ENCODE measurements at places on chromosomes 11 and 22. TPM values are rescaled to one million over a fixed set of nuclear protein-coding genes. Genes with fewer than 3 reads are reported as not detected.
A peak's percentile ranks its signal among the peaks of the same experiment; 100 is the strongest.

The GSTT2 gene
- not detected for total RNA-seq

- DNase-seq: no peak
Measured at GRCh38 chr11:8532475-8532874, 61.6 kb downstream of the STK33 start.

DNA sequence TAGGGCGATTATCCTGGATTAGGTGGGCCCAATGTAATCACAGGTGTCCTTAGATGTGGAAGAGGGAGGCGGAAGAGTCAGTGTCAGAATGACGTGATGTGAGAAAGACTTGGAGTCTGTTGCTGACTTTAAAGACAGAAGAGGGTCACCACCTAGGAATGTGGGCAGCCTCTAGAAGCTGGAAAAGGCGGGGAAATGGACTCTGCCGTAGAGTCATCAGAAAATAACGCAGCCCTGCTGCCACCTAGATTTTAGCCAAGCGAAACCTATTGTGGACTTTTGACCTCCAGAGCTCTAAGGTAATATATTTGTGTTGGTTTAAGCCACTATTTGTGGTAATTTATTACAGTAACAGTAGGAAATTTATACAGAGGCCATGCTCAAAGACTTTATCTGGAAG, 4.8 kb downstream of the DDX10 start:
- no peak for DNase-seq

DNA sequence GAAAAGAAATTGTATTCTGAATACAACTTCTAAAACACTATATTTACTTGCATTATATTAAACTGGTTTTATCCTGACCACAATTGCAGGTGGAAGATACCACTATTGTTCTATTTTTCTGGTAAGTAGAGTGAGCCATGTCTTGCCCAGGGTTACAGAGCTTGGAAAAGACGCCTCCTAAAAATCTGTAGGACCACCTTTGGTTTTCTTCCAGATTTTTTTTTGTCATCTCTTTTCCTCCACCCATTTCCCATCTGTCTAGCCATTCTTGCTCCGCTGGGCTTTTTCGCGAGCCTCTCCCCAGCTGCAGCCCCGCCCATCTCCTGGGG, 294 bp upstream of the MTMR3 start:
- no peak for DNase-seq

GRCh38 chr11:8095371-8095770, 14.4 kb downstream of the TUB start:
- peak; percentile 69 for DNase-seq

The TCN1 gene
- total RNA-seq: 2.6 TPM

DNA sequence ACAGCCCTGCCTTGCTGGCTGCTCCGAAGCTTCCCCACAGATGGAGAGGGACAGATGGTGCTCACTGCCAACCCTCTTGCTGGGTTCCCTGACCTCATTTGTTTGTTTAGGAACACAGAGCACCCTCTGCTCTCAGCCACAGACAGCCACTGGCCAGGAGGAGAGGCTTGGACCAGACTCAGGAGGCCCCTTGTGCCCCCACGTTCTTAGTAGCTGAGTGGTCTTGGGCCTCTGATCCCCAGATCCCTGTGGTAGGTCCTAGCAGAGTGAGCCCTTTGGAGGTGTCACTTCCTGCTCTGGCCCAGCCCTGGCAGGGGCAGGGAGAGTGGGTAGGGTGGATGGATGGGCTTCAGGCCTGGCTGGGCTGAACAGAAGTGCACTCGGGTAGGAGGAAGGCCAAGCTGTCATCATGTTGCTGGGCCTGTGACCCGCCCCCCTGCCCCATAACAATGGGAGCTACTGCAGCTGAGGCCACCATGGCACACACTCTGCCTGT, 84.0 kb downstream of the DHCR7 start:
- no peak for DNase-seq

GRCh38 chr11:128593281-128593680, 5.9 kb upstream of the ETS1 start:
- no peak for DNase-seq

The MB gene
- not detected for total RNA-seq

The CCDC179 gene
- total RNA-seq: not detected

- DNase-seq: no peak
Measured at GRCh38 chr11:122811721-122812120, 26.6 kb upstream of the CRTAM start.

- peak; percentile 67 for DNase-seq
Measured at GRCh38 chr11:74001822-74002286, 7.0 kb downstream of the UCP3 start.

DNA sequence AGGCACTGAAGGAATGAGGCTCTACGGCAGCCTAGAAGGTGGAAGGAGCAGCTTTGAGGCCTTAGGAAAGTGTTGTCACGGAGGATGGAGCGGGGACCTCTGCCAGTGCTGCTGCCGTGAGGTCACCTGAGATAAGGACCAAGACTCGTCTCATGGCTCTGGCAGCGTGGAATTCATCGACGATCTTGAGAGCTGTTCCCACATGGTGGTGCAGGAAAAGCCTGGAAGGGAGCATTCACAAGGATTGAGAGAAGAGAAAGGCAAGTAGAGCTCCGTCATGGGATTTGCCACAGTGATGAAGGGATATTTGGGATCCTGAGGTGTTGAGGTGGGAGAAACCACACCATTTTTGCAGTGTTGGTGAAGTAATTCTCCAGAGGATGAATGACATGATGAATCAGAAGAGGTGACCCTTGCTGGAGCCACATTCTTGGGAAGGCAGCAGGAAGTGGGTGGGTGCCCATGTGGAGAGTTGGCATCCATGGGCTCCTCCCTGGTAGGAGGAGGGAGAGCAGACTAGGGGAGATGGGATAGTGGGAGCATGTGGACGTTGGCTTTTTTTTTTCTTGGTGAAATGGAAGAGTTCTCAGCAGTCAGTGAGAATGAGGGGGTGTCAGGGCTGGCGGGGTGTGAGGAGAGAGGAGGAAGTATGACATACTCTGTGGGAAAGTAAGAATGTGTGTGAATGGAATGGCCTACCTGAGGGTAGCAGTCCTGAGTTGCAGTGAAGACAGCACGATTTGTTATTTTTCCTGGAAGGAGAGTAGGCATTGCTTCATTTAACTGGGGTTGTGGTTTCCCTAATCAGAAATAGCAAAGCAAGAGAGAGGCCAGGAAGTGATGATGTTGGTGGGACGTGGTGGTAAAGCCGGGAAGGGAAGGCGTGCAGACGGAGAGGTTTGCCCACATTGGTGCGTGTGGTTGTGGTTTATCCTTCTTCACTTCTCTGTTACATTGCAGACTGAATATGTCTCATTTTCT, 11.1 kb downstream of the PPP6R3 start:
- peak; percentile 43 for DNase-seq

DNA sequence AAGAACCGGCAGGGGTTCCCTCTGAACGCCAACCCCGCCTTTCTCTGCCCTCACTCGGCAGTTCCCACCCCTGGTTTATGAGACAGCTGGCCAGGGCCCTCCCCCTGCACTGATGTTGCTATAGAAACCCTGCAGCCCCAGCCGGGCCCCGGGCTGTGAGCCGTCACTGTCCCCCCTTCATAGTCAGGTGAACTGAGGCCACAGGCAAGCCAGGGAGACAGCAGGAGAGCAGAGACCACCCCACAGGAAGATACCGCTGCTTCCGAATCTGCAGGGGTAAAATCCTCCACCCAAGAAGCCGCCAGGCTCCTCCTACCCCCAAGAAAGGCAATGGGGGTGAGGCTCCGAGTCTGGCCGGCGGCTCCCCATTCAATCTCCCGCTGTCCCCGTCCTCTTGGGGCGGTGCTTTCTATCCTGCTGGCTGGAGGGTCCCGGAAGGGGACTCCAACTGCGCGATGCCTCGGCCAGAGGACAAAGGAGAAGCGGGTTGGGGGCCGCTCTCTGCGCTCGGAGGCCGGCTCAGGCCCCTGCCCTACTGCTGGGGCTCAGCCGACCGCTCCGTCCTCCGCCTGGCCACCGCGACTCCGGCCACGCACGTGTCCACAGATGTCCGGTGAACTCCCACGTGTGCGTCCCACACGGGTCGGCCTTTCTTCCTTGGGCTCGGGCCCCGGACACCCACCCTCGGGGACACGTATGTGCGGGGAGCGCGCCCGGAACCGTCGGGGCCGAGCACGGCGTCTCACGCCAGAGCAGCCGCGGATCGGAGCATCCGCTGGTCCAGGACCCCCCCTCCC, 587 bp downstream of the SLC25A22 start:
- DNase-seq: peak; percentile 95

The GDPD4 gene
- not detected for total RNA-seq

GRCh38 chr11:68643585-68643984, 40.8 kb upstream of the GAL start:
- DNase-seq: no peak

GRCh38 chr11:120521176-120521575, 9.6 kb downstream of the GRIK4 start:
- DNase-seq: peak; percentile 11

The TRIM29 gene
- total RNA-seq: not detected

The SLC43A3 gene
- 72.5 TPM for total RNA-seq

DNA sequence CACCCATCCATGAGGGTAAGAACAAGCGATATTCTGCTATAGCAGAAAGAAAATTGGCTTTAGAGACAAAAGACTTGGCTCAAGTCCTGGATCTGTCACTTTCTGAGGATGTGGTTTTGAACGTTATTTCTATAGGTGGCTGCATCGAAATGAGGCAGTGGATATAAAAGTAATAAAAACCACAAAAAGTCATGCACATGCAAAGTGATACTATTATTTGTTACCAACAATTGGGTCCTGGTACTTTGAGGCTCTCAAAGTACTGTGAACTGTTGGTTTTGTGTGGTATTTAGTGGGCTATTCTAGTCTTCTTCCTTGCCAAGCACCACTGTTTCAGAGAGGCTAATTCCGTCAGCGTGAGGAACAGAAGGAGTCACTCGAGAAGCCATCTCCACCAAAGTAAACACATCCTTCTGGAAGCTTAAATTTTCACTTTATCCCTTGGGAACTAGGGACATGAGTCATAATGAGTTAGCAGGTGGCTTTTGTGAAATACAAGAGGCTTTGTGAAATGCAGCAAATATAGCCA, 13.1 kb downstream of the UBASH3B start:
- no peak for DNase-seq

DNA sequence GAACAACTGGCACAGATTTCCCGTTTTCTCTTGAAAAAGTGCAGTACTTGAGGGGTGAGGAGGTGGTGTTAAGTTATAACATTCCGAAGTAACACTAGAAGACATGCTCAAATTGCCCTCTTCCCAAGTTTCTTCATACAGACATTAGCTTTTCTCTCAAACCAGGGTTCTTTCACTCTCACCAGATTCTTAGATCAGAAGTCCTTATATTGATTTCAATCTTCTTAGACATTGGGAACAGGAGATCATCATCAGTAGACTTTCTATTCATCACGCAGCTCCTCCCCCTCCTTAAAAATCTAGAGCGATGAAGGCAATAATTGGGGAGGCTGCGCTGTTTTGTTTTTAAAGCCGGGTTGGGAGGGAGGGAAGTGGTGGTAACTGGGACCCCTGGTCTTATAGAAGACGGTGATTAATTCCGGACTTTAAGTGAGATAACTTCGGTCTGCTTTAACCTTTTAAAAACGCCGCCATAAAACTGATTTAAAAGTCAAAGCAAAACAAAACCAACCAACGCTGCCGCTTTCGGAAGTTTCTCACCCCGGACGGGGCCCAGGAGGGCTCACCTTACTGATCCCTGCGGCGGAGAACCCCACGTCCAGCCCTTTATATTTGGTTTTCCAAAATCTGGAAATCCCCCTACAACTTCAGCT, 665 bp downstream of the USP28 start:
- no peak for DNase-seq

The CCDC87 gene
- 0.49 TPM for total RNA-seq

GRCh38 chr11:65446446-65447277, 24.1 kb downstream of the NEAT1 start:
- no peak for DNase-seq

The UBQLNL gene
- 0.87 TPM for total RNA-seq

The PANX2 gene
- 0.39 TPM for total RNA-seq

DNA sequence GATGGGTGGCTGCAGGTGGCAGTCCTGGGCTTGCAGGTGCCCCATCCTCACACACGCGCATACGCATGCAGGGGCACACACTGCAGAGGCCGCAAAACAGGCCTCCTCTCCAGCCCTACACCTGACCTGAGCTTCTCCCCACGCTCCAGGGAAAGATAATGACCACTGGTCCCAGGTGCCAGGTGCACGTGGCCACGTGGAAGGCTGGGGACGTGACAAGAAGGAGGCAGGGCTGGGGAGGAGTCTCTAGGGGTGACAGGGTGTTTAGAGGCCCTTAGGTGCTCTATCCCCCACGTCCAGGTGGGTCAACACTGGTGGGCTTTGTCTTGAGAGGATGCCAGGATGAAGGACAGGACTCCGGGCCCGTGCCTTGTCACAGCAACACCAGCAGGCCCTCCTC, 23.5 kb upstream of the CPT1A start:
- DNase-seq: peak; percentile 47

GRCh38 chr11:71489311-71490043, 36.5 kb downstream of the NADSYN1 start:
- DNase-seq: no peak

The FAM118B gene
- 32.3 TPM for total RNA-seq

- DNase-seq: no peak
Measured at GRCh38 chr11:115221461-115222069, 282.6 kb downstream of the CADM1 start.

The LRRN4CL gene
- not detected for total RNA-seq

The CASTOR1 gene
- 9.1 TPM for total RNA-seq

GRCh38 chr22:39534591-39535356, 2.2 kb upstream of the RPS19BP1 start:
- peak; percentile 95 for DNase-seq

GRCh38 chr22:33923033-33923432, 2.8 kb upstream of the LARGE1 start:
- no peak for DNase-seq

DNA sequence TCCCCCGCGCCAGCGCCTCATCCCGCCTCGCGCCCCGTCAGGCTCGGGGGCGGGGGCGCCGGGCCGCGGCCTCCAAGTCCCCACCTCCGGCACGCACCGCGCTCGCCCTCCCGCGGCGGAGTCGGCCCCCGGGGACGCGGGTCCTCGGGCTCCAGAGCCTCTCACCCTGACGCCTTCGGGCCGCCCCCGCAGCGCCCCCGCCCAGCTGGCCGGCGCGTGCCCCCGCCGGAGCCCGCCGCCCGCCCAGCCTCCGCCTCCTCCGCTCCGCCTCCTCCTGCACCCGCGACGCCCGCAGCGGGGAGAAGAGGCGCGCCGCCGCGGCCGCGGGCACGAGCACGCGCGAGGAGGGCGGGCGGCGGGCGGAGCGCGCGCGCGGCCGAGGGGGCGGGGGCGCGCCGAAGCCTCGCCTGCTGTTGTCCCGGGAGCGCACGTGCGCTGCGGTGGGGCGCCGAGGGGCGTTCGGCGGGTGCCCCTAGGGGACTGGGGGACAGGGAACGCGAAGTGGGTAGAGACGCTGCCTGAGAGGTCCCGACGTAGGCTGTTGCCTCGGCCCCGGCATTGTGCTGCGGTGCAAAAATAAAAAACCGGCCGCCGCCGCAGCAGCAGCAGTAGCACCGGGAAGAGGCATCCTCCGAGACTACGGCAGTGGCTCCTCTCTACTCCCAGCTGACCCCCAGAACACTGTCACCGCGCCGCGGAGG, 87.4 kb upstream of the ARHGAP32 start:
- peak; percentile 94 for DNase-seq

GRCh38 chr11:34252651-34253050, 105.2 kb downstream of the ABTB2 start:
- DNase-seq: no peak

Measured in spleen (tissue), 13 donors.